ENCODE measurements at places on chromosomes 2 and 18.

DNA sequence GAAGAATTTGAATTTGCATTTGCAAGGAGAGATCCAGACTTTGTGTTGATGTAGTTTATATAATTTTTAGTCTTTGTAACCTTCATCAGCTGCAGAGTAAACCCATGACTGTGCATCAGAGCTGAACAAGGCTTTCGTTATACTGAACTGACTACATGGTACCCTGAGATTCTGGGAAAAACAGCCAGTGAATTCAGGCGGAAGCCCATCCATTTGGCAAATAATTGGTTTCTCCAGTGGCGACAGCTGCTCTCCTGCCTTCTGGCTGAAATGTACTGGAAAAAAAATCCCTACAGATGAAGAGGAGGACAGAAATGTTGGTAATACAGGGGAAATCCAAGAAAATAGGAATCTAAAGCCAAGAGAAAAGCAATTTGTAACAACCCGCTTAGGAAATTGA, 657.5 kb upstream of the CDH7 start:
- DNase-seq: no peak

DNA sequence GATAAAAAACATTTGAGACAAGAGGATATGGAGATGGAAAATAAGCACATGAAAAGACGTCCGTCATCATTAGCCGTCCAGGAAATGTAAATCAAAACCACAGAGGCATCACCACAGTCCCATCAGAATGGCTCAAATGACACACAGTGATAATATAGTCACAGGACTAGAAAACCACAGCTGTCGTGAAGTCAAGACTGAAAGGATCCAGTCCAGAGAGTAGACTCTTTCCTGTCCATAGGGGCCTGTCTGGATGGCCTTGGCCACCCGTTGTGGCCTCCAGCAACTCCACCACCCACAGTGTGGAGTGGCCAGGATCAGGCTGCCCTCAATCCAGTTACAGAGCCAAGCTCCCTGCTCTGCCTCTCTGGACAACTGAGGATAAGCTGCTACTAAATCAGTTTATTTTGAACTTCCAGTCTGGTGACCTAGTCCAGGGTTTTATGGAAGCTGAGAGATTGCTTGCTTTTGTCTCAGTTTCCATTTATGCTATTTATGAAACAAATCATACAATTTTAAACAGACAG, 60.4 kb downstream of the RHOB start:
- no peak for DNase-seq

DNA sequence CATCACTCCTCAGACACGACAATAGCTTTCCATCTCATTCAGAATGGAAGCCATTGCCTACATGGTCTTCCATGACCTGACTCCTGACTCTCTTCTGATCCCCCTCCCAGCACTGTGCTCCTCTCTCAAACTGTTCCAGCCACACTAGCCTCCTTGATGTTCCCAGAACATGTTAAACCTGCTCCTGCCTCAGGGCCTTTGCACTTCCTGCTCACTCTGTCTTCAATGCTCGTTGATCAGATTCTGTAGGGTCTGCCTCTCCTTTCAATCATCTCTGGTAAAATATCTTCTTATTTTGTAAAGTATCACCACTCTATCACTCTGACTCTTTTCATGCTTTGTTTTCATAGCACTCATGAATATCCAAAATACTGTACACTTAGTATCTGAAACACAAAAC, 84.9 kb downstream of the SESTD1 start:
- DNase-seq: no peak

GRCh38 chr2:136217996-136218395, 100.0 kb upstream of the CXCR4 start:
- DNase-seq: no peak

GRCh38 chr2:171410101-171410500, 23.7 kb downstream of the METTL8 start:
- DNase-seq: no peak
